ENCODE measurements at places on chromosomes 4 and X.

GRCh38 chrX:118153270-118153669, 36.7 kb upstream of the KLHL13 start:
- DNase-seq = no peak

DNA sequence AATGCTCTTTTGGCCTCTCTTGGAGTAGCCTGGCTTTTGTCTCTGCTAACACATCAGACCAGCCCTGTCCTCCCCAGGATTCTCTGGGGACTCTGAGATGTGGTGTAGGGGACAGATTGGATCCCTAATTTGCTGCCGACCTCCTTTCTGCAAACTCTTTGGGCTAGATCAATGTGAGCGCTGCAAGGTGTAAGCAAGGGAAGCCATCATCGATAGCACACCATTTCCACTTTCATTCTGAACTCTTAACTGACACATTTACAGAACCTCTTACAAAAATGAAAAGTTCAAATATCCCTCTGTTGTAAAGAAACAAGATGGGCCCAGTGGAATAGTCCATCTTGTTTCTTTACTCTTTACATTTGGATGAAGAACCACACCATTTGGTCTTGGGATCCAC, 46.6 kb downstream of the PGRMC2 start:
- no peak for DNase-seq

- no peak for DNase-seq
These were observed 3.0 kb downstream of the GIMD1 start for GRCh38 chr4:106365613-106366012.

DNA sequence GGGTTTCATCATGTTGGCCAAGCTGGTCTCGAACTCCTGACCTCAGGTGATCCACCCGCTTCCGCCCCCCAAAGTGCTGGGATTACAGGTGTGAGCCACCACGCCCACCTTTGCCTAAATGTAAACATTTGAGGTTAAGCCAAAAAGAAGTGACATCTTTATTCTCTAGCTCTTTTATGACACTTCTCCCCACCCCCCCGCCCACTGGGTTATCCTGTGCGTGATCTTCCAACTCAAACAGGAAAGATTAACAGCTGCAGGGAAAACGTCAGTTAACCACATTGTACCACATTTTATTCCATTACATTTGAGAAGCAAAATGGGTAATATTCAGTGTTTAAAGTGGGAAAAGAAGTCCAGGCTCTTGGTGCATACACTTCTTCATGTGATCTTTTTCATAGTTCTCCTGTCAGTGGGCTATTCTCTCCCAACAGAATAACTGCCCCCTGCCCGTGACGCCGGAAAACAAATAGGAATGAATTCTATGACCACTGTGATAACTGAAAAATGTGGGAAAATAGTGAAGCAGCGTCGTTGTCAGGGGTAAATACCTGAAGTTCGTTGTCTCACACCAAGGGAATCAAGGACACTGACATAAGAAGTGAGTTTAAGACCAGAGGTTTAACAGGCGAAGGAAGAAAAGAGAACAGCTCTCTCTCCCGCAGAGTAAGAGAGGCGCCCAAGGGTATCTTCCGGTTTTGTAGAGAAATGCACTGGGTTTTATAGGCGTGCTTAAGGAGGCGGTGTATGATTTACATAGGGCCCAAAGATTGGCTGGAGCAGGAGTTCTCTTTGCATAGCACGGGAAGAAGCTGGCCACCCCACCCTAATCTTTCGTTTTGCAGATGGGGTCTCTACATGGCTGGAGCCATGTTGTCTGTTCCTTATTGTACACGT, 9.7 kb upstream of the SRD5A3 start:
- no peak for DNase-seq

DNA sequence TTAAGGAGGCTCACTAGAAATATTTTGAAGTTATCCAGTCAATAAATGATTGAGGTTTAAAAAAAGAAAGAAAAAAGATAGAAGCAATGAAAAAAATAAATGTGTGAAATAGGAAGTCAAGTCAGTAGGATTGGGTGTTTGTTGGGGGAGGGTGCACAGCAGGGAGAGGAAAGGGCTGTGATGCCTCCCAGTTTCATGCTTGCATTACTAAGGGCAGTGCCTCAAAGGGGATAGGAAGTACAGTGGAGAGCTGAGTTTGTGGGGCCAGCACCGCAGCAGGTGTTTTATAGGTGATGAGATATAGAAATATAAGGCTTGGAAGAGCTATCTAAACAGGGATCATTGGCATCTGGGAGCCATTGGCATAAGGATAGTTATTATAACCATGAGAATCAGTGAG, 919.2 kb downstream of the STIM2 start:
- DNase-seq = no peak

- no peak for DNase-seq
These were observed 7.6 kb upstream of the BST1 start for GRCh38 chr4:15695240-15695699.

- DNase-seq = no peak
These were observed 1.5 kb downstream of the P2RY8 start for GRCh38 chrX:1535241-1536041.

GRCh38 chrX:148913971-148914370, 413.6 kb downstream of the AFF2 start:
- DNase-seq = no peak

GRCh38 chr4:106063009-106063408, 167.7 kb downstream of the NPNT start:
- no peak for DNase-seq

DNA sequence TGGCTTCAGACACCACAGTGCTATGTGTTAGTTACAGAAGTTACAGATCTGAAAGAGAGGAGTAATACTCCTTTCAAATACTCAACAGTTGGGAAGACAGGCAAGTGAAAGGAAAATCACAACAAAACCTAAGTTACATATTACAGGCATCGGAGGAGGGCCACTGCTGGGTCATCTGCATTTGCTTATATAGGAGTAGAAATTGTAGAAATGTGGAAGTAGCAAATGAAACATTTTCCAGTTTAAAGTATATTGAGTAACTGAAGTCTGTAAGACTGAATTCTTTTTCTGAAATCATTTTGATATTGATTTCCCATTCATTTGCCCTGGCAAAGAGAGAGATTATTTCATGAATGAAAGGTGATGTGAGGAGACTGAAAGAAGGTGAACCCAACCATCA, 201.7 kb downstream of the SPRY1 start:
- DNase-seq = no peak
